Fibroblast of upper back skin (primary cell): ENCODE measurements at places on chromosomes 1 and 21.

GRCh38 chr1:94398356-94398755, 19.8 kb upstream of the ABCD3 start:
- peak; percentile 41 for DNase-seq

- DNase-seq, result no peak
These were observed 9.5 kb downstream of the DNM3 start for GRCh38 chr1:171850651-171851350.

DNA sequence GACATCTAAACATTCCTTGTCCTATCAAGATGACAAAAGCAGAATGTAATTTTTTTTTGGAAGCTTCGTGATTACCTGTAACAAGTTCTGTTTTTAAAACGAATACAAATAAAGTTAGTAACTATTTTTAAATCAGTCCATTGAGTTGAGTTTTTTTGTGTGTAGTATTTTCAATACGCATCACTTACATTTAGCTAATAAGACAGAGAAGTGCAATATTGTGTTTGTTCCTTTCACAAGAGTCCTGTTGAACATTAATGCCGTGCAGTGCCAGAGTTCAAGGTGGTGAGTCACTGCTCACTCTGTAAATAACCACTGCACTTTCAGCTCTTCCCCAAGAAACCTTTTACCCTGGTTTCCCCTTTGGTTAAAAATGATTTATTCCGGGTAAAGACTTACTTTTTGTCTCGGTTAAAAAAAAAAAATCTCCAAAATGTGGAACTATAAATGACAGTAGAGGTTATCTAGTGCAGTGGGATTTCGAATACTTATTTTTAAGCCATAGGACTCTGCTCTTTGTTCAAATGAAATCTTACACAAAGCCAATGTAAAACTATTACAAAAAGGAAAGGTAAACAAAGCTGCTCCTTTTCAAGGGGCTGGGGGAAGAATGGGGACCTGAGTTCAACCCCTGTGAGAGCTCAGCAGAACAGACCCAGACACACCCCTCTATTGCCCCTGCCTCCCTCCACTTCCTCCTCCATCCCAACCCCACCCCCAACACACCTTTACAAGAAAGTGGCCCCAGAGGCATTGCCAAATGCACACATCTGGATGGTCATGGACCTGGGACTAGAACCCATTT, 14.8 kb upstream of the NCMAP start:
- peak; percentile 39 for DNase-seq

- no peak for DNase-seq
These were observed 112.4 kb downstream of the DAB1 start for GRCh38 chr1:57311411-57311810.

GRCh38 chr1:210407207-210407886, 78.6 kb downstream of the HHAT start:
- DNase-seq, result peak; percentile 69

DNA sequence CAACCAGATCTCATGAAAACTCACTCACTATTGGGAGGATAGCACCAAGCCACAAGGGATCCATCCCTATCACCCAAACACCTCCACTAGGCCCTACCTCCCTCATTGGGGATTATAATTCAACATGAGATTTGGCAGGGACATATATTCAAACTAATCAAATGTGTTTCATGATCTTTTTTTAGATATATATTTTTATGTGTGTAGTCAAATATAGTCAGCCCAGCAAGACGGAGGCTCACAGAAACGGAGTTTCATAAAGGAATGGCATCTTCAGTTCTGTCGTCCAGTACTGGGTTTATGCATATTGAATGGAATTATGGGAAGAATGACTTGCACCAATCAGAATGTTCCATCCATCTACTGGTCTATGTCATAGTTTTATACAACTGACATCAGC, 343.3 kb upstream of the KAZN start:
- DNase-seq, result no peak

- no peak for DNase-seq
These were observed 8.5 kb downstream of the APP start for GRCh38 chr21:26162081-26162480.

DNA sequence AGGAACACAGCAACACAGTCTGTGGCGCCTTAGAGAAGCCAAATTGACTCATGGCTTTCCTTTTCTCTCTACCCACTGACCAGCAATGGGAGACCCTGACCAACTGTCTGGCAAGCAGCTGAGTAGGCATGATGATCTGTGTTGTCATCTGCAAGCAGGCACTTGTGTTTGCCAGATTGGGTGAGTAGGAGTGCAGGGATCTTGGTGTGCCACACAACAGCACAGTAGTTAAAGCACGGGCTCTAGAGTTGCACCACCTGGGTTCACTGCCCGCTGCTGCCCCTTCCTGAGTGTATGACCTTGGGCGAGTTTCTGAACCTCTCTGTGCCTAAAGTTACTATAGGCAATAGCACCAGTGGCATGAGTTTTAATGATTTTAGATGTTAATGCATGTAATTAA, 95.7 kb upstream of the CD53 start:
- no peak for DNase-seq

DNA sequence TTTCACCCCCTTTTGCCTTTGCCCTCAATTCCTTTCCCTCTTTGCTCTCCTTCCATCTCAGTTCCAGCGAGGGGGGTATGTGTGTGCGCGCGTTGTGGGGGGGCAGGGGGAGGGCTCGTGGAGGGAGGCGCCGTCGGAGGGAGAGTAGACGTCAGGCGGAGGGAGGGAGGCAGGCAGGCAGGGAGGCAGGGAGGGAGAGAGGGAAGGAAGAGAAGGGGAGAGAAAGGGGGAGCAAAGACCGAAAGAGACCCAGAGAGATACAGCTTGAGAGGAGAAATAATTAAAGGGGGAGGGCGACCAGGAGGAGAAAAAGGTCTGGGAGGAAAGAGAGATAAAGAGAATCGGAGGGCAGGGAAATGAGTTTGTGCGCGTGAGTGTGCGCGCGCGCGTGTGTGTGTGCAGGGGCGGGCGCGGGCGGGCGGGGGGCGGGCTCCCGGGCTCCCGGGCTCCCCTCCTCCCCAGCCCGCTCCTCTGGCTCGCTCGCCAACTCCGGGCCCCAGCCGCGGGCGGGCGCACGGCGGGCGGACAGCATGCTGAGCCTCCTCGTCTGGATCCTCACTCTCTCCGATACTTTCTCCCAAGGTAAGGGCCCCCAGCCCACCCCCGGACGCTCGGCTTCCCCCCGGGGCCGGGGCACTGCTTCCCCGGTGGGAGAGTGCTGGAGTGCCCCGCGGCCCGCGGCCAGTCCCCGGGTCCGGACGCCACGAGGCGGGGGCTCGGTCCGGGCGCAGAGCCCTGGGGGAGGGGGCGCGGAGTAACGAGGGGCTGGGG, at the start of gene KIRREL1:
TSS of gene KIRREL1 (plus strand) at position 499 of the 771 bp plus-strand sequence. CDS start at position 531, 32 bp downstream.
- DNase-seq, result peak; percentile 76

- DNase-seq, result peak; percentile 56
These were observed 20.6 kb downstream of the LAMC2 start for GRCh38 chr1:183206538-183207122.

- no peak for DNase-seq
These were observed 10.8 kb upstream of the PCBP3 start for GRCh38 chr21:45632637-45633251.

DNA sequence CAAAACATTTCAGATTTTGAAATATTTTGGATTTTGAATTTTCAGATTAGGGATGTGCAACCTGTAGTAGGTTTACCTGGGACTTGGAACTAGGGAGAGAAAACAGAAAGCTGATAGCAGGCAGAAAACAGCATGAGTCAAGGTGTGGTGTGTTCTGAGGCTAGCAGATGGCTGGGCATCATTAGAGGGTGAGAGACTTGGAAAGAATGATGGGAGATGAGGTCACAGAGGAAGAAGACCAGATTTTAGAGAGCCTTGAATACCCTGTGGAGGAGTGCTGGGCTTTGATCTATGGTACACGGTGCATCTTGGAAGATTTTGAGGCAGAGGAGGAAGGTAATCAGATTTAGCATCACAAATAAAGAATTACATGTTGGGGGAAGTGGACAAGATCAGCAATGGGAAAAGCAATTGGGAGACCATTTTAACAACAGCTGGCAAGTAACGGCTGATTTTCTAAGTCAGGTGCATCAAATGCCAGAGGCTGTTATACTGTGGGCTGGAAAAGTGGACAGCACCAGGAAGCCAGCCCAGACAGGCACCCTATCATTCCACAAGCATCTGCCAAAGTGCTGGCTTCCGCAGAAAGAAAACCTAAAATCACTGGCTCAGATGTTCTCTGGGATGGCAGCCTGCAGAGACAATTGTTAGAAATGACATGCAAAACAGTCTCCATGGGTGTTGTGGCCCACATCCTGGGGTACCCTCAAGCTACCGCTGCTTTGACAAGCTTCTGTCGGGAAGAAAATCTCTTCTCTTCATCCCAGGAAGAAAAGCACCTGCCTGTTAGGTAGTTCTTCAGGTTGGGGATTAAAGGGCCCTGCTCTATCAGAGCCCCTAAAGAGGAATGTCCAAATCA, 30.9 kb upstream of the CAMK1G start:
- DNase-seq, result no peak

GRCh38 chr1:27127419-27127818, 27.5 kb downstream of the SLC9A1 start:
- no peak for DNase-seq

- no peak for DNase-seq
These were observed 137.7 kb downstream of the PRDM16 start for GRCh38 chr1:3206696-3207095.

GRCh38 chr1:209688746-209689234, 13.6 kb downstream of the G0S2 start:
- DNase-seq, result peak; percentile 77

GRCh38 chr1:173164686-173165085, 42.4 kb downstream of the TNFSF4 start:
- no peak for DNase-seq

DNA sequence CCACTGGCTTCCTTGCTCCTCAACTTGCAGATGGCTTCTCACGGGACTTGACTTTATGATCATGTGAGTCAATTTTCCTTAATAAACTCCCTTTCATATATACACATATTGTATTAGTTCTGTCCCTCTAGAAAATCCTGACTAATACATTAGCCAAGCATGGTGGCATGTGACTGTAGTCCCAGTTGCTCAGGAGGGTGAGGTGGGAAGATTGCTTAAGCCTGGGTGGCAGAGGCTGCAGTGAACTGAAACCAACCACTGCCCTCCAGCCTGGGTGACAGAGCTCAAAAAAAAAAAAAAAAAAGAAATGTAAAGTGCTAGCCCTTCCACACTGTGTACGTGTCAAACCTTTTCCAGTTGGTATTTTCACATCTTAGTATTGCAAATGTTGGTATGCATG, 857.0 kb downstream of the LTN1 start:
- DNase-seq, result no peak

GRCh38 chr1:195294911-195295310, 1313.3 kb downstream of the KCNT2 start:
- no peak for DNase-seq

DNA sequence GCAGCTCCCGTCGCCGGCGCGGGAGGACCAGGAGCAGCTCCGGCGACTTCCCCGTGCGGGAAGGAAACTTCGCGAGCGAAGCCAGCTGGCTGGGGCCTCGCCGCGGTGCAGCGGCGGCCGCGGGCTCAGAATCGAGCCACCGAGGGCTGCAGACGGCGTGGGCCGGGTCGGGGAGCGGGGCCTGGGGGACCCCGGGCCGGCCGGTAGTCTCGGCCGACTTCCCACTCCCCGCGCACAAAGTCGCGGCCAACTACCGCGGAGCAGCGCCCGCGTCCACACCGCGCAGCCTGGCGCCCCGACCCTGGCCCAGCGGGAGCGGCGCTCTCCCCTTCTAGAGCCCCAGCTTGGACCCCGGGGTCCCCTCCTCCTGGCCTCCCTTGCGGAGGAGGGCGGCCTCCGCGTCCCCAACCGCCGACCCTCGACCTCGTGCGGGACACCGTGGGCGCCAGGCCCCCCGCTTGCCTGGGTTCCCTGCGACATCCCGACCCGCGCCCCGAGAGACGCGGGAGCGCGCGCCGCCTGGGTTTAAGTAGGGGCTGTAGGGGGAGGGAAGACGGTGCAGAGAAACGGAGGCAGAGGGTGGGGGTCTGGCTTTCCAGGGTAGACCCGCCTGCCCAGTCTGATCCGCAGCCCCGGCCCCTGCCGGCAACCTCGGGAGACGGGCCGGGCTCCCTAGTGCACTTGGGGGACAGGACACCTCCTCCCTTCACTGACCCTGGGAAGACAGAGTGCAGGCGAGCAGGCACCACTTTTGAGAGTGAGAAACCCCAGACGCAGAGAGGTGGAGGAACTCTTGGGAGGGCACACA, 4.7 kb downstream of the PRDM16 start:
- no peak for DNase-seq

DNA sequence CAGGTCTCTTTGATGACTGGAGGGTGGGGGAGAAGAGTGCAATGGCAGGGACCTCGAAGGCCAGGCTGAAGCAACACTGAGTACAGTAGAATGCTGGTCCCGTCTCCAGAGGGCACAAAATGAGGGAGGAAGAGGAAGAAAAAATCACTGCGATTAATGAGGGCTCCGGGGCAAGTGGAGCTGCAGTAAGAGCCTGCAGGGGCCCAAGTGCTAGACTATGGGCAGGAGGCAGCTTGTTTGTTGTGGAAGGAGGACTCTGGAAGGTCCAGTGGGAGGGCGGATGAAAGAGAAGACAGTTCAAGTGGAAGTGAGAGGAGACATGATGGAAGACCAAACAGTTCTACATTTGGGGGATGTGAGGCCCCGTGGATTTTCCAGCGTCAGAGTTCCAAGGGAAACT, 17.4 kb downstream of the TMCC2 start:
- DNase-seq, result no peak

- DNase-seq, result peak; percentile 8
These were observed at the start of gene CYP2J2 for GRCh38 chr1:59926381-59927123. CYP2J2 (minus strand) TSS chr1:59926773; CDS start chr1:59926746, 27 bp downstream.

- DNase-seq, result no peak
These were observed 15.5 kb downstream of the ZNF644 start for GRCh38 chr1:91006113-91006908.

GRCh38 chr1:1425753-1426495, 4.8 kb upstream of the ANKRD65 start:
- DNase-seq, result no peak

DNA sequence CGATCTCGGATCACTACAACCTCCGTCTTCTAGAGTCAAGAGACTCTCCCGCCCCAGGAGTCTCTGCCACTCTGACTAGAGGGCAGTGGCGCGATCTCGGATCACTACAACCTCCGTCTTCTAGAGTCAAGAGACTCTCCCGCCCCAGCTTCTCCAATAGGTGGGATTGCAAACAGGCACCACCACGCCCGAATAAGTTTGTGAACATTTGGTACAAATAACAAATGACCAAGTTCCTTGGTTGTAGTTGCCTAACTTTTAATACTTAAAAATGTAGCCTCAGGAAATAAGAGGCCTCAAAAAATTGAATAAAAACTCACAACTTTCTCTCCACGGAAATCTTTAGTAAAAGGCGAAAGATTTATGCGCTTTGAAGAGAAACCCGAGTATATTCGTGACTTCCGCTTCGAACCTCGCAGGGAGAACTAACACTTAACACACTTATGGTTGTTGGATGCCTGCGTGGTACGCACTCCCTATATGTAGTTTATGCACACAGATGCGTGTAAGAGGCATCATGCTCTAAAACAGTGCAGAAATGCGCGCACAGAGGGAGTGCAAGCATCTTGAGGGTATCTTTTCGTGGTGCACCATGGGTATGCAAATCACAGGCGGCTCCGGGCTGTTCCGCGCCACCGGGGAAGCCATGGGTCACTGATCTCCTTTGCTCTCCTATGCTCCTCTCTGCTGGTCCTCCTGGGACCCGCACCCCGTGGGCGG, 11.4 kb downstream of the BTBD19 start:
- peak; percentile 98 for DNase-seq
